ENCODE measurements at places on chromosomes 7 and 10.
A peak's percentile ranks its signal among the peaks of the same experiment; 100 is the strongest.

GRCh38 chr7:139358541-139359365 lies 941 bp upstream of the LUC7L2 start:
- DNase-seq, result peak; percentile 49

- DNase-seq, result peak; percentile 50
These were observed at the start of gene PRRT4 for GRCh38 chr7:128361411-128362379. TSS of gene PRRT4 (minus strand) at chr7:128361690.

GRCh38 chr10:91452063-91452462 lies 41.9 kb downstream of the HECTD2 start:
- no peak for DNase-seq

- DNase-seq, result no peak
These were observed 631.4 kb upstream of the POT1 start for GRCh38 chr7:125561006-125561405.

Data from activated naive CD4-positive, alpha-beta T cell treated with anti-CD3 and anti-CD28 coated beads, Interleukin-2, amount 50 U/mL, for 16 hours (primary cell).